Omental fat pad (tissue), 4 donors: ENCODE measurements at places on chromosomes 4 and X. TPM values are rescaled to one million over a fixed set of nuclear protein-coding genes. Genes with fewer than 3 reads are reported as not detected.

DNA sequence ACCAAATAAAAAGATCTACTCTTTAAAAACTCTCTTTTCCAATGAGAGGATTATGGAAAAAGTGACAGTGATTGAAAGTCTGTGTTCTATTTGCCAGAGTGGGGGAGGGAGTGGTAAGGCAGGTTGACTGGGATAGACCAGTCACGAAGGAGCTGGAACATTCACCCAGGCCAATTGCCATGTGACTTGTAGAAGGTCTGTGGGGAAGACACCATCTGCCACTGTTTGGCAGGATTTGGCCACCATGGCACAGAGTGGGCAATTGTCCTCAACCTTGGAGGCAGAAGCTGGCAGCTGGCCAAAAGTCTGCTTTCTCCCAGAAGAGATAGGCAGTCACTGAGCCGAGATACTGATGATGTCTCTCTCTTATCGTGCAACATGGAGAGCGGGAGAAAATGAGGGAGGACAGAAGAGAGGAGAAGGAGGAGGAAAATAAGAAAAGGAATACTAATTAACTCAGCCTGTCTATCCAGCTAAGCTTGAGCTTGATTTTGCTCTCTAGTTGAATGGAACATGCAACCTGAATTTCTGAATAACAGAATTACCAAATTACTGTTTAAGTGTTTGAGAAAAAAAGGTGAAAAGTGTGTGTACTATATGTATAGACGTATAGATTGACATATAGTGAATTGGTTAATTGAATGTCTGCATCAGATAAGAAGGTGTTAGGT, 267.1 kb downstream of the ARHGAP24 start:
- no peak for DNase-seq

DNA sequence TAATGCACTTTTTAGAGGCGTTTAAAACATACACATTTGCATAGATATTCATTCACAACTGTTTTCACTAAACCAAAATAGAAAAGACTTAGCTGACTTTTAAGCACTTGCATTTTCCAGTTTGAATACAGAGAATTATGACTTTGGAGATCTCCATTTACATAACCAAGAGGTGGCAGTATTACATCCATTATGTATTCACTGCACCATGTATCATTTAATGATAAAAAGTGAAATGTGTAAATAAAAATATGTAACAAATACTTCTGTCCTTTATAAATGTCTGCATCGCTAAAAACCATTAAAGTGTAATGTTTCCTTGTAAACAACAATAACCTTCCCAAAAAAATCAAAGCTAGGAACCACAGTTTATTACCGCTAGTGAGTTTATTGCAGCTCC, 413.2 kb downstream of the FGF13 start:
- DNase-seq, result no peak

DNA sequence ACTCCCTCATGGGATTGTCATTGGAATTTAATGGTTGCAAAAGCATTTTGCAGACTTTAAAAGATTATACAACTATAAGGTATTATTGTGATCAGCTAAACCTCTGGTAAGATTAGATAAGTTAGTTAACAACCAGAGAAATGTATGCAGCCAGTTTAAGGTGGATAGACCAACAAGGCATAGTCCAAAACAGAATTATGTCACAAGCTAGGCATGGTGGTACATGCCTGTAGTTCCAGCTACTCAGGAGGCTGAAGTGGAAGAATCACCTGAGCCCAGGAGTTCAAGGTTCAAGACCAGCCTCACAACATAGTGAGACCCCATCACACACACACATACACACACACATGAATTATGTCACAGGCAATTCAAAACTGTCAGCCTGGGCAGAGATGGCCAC, 54.7 kb upstream of the KLHL13 start:
- no peak for DNase-seq

Gene CHRDL1
- 211 TPM for total RNA-seq

Gene DACH2
- total RNA-seq, result not detected

DNA sequence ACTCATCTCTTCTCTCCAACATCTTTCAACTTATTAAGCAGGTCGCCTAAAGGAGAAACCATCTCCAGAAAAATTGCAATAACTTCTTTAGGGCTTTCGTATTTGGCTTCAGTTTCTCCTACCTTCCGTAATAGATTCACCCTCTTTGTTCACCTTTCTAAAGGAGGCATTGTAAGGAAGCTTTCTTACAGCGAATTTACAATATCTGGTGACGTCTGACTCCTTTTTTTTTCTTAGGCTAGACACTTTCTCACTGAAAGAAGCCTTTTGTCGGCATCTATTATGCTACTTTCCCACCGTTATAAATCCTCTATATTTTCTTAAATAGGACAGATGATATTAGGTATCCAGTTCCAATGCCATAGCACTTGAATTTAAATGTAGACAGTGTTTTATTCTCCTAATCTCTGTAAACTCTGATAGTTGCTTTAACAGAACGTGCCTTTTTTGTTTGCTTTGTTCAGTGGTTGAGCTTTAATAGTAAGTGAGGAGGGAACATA, 302.4 kb downstream of the IL1RAPL1 start:
- no peak for DNase-seq

Gene ABLIM2
- total RNA-seq, result 13.5 TPM

Gene TCEAL1
- total RNA-seq, result 39.7 TPM

DNA sequence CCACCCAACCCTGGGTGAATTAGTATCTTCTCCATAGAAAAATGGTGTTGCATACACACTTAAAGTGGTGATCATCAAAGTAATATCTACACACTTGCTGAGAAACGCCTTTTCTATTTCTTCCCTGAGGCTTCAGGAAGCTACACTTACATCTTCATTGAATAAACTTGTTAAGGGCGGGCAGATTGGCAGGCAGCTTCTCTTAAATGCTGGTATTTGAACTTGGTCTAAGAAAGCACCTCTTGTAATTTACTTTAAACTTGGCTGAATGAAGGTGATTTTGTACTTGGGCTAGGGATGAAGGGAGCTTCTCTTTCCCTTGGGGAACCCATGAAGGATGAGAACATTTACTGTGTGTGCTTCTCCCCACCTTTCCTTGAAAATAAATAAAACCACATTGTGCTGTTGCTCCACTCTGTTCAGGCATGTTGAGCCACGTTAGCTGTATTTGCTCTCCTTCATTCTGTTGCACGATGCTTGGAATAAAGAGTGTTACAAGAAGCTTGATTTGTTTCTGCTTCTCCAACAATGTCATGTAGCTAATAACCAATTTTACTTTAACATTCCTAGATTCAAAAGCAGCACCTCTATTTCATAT, 430.1 kb downstream of the ANKRD50 start:
- no peak for DNase-seq

- no peak for DNase-seq
Observed at GRCh38 chr4:118273642-118274041, 79.2 kb downstream of the PRSS12 start.

Gene BTK
- total RNA-seq, result 18.7 TPM

Gene ARMCX4
- total RNA-seq, result 19.2 TPM
